Glomerular endothelial cell (primary cell): ENCODE measurements at places on chromosomes 2 and 18.

DNA sequence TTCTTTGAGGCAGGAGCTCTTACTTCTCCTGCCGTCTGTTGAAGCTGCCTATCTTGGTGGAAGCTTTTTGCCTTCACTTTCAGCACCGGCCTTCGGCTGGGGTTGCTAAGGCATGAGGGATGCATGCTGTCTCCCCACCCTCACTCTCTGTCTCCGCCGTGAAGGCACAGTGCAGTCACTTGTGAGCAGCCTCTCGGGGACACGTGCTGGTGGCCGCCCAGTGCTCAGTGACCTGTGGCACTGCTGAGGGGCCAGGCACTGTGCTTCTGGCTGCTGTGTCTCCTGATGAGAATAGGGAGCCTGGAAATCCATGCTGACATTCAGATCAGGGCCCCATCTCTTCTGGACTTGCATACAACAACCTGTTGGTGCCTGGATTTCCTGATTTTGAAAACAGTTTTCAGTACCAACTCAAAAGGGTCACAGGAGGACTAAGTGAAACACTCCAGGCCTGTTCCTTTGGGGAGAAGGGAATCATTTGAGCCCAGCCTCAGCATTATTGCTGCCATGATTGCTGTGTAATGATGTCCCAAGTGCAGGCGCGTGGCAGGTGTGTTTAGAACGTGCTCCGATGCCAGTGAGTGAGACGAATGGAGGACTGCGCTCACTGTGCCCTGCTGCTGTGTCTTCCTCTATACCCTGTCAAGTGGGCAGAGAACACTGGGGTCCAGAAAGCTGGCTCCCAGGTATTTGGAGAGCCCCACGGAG lies 218.1 kb downstream of the SEPTIN10 start:
- no peak for DNase-seq

GRCh38 chr18:79365701-79366100 lies 30.0 kb upstream of the NFATC1 start:
- DNase-seq, result no peak

GRCh38 chr18:50879302-50880118 lies 592 bp downstream of the ME2 start:
- no peak for DNase-seq

- no peak for DNase-seq
Measured at GRCh38 chr2:33358878-33359277, 117.6 kb upstream of the RASGRP3 start.

- DNase-seq, result no peak
Measured at GRCh38 chr18:12458771-12459170, 51.0 kb downstream of the PRELID3A start.

GRCh38 chr2:26537069-26537825 lies 59.3 kb upstream of the OTOF start:
- DNase-seq, result no peak

- peak; percentile 84 for DNase-seq
Measured at GRCh38 chr2:66481100-66481549, 46.2 kb downstream of the MEIS1 start.

- no peak for DNase-seq
Measured at GRCh38 chr2:71151620-71152019, 21.2 kb downstream of the MPHOSPH10 start.

DNA sequence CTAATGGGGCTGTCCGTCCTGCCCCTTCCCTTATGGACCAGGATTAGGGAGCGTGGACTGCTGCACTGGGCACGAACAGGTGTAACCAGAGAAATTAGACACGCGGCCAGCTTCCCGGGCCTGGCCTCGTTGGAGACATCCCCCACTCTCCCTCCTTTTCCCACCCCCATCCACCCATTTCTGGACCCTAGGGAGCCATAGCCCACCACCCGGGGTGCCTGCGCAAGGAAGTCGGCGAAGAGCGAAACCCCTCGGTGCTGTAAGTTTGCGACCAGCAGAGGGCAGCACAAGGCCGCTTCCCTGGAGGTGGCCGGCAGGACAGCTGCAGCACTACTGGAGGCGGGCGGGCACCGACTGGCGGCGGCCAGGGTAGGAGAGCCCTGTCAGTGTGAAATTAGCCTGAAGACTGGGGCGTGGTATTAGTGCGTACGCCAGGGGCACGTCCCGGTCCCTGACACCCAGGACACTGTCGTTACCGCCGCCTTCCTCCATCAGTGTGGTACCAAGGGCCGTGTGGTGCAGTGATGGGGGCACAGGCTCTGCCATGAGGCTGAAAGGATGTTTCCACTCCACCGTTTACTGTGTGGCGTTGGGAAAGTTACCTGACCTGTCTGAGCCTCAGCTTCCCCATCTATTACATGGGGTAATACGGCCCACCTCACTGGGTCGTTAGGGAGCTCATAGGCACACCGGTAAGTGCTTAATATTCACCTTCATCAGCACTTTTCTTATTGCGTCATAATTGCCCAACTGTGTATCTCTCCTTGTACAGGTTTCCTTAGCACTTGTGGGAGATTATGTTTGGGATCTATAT lies 36.0 kb upstream of the CD207 start:
- no peak for DNase-seq
